CD8-positive, alpha-beta T cell (primary cell): ENCODE measurements at places on chromosomes 13 and 19.

- peak; percentile 69 for DNase-seq
Observed at GRCh38 chr13:99339736-99340397, 32.7 kb upstream of the GPR183 start.

- no peak for DNase-seq
Observed at GRCh38 chr13:27450921-27451471, 632 bp upstream of the MTIF3 start.

DNA sequence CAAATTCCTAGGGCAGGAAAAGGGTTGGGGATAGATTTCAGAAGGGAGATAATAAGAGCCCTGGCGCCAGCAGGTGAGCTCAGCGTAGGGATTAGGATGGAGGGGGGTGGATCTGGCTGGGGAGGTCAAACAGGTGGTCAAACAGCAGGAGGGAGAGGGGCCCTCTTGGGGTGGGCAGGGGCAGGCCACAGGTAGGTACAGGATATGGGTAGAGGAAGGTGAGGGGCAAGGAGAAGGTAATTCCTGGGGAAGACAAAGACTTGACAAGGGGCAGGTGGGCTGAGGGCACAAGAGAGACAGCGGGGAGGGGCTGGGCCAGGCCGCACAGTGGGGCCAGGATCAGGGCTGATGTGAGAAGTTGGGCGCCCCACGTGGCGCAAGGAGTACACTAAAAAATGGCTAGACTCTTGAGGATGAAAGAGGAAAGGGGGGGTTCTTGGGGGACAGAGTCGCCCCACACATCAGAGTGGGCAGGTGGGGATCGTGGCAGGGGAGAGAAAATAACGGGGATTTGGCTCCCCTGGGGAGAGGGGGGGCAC lies 713 bp downstream of the KRI1 start:
- peak; percentile 77 for DNase-seq

DNA sequence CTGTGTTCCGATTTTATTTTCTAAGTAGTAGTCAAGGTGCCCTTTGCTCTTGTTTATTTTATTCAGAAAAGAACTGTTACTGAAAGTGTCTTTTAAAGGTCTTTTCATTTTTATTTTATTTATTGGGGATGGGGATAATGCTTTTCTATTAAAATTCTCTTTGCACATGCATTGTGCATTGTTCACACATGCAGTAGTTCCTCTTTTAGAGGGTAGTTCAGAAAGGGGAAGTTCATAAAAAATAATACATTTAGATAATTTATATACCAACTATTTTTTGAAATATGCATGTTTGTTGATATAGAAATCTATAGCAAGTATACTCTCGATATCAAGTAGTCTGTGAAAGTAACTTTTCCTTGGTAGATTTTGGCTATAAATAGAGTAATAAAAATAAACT lies 3.5 kb downstream of the GPC5 start:
- DNase-seq, result no peak

DNA sequence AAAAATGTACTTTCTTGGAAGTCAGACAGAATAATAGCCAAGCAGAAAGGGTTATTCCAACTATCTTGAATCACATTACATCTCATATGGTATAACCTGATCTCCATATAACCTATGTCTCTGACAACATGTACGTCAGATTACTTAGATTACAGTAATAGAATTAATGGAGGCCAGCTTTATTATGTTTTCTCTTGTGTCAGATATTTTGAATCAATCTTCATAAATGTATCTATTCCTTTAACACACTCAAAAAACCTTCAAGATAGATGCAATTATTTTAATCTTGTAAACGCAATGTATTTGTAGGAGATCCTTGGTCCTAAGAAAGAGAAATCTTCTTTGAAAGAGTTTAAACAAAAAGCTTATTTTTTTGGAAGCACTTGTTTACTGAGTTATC lies 188.4 kb upstream of the KLF12 start:
- DNase-seq, result no peak
